AML-193 (cell line): ENCODE measurements at places on chromosomes 1 and 21.

DNA sequence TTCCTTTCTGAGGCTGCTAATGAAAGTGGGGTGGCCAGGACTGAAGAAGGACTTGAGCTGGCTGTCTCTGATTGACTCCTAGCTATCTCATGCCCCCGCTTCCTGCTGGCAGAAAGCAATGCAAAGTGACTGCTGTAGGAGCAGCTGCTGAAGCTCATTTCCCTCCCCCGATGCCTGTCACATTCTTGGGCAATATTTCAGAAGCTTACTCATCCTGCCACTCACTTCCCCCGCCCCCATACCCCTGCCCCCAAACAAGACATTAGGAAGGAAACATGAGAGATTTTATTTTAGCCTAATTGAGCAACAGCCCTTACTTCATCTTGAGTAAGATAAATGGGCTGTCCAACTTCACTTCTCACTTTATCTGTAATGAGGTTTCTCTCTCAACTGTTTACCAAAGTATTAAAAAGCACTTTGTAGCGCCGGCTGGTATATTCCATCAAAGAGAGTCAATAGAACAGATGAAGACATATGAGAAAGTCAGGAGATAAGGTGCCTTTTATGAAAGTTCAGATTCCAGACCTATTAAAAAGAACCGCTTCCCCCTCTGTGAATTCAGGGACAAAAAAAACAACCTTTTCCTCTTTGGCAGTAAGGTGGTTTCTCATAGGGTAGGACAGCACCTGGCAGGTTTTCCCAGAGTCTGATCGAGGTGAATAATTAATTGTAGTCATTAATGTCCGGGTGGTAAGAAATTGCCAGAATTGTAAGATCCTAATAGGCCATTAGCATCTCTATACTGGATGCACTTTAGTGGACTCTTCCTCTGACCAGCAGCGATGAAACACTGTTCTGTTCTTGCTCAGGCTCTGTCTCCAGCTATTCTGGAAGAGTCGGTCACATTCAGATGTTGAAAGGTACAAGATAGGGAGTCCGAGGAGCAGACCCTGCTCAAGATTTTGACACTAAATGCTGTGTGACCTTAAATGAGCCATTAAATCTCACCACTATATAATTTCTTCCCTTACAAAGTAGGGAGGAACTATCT lies 70.2 kb downstream of the SH3GLB1 start:
- DNase-seq, result peak; percentile 96

DNA sequence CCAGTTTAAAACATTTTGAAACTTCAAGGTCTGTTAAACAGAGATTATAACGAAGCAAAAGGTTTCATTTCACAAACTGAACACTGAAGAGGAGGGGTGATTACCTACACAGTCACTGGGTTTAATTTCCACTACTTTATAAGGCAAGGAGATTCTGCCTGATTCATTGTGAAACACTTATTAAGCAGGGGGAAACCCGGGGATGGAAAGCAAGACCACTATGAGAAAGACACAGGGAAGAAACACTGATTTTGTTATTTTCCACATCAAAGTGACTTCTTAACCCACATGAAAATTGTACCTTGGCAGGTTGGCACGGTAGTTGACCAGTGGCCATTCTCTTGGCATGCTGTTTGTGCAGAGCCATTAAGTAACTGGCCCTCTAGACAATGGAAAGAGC lies 8.1 kb upstream of the F5 start:
- DNase-seq, result no peak

- peak; percentile 3 for DNase-seq
These were observed 207.9 kb upstream of the C1orf87 start for GRCh38 chr1:60281360-60281932.

- no peak for DNase-seq
These were observed 18.3 kb downstream of the ZNHIT6 start for GRCh38 chr1:85689775-85690404.

GRCh38 chr1:106785176-106785575 lies 271.3 kb upstream of the PRMT6 start:
- no peak for DNase-seq

GRCh38 chr1:164673584-164674214 lies 114.7 kb downstream of the PBX1 start:
- no peak for DNase-seq

GRCh38 chr21:16406355-16406754 lies 676.6 kb downstream of the USP25 start:
- DNase-seq, result no peak

GRCh38 chr1:157147906-157148700 lies 9.9 kb upstream of the ETV3 start:
- no peak for DNase-seq

- no peak for DNase-seq
These were observed 15.2 kb upstream of the FAM89A start for GRCh38 chr1:231055271-231055670.

GRCh38 chr1:77245830-77246229 lies 26.6 kb upstream of the PIGK start:
- DNase-seq, result no peak

DNA sequence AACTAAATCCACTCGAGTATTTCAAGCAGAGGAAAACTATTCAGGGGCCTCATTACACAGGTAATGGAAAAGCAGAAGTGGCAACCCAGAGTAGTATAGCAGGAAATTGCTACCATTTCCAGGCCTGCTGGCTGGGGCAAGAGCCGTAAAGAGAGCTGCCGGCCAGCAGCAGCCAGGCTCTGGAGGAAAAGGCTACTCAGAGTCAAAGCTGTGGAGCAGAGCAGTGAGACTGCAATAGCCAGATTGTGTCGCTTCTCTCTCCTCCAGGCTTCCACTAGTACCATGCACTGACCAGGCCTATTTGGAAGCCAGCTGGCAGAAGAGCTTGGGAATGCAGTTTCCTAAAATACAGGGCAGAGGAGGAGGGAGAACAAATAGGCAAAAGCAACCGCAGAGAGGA lies 155.5 kb downstream of the OMA1 start:
- peak; percentile 87 for DNase-seq

DNA sequence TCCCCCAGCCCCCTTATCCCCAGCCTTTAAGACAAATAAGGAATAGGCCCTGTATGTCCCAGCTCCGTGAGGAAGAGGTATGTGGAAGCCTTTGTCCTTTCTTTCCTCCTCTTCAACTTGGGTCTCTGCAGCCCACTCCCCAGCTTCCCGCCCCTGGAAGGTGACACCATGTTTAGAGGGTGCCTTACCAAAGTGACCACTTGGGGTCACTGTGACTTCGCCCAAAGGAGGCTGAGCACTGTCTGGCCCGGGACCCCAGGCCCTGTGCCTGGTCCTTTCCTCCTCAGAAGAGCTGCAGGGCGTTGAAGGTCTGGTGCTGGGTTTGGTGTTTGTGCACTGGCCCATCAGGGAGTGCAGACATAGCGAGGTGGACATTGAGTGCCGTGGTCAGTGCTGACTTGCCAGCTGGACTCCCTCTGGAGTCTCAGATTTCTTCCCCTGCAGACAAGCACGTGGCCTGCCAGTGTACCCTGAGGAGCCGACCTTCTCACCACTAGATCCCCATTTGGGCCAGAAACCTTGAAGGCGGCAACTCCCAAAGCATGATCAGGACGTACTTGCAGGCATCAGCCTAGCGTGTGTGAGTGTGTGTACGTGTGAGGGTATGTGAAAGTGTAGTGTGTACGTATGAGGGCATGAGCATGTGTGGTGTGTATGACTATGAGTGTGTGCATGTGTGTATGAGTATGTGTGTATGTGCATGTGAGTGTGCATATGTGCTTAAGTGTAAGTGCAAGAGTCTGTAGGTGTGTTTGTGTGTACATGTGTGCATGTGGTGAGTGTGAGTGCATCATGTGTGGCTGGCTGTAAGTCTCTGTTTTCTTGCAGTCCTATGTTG lies 181.4 kb upstream of the KIAA0040 start:
- DNase-seq, result no peak

- no peak for DNase-seq
These were observed 37.0 kb downstream of the VTCN1 start for GRCh38 chr1:117173691-117174090.

DNA sequence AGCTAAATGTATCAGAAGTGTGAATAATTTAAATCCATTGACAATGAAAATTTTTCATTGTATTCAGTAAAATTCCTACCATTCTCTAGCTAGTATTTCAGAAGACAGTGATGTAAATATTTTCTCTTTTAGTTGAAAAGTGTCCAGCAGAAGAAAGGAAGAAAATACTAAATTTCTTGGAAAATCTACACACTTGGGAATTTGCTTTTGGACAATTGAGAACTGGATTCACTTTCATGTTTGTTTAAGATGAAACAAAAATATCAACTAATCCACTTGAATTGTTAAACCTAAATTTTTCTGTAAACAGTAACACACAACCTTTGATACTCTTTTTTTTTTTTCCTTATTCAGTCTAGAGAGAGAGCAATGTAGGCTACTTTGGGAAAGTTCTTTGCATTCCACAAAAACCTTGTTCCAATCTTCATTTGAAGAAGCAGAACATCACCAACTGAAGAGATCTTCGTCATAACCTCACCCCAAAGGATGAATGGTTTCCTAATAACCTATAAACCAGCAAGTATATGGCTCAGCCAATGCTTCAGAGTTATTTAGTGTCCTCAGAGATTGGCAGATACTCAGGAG lies 155.1 kb upstream of the GORAB start:
- DNase-seq, result no peak

GRCh38 chr1:7594002-7594713 lies 176.9 kb upstream of the VAMP3 start:
- DNase-seq, result no peak
